Forelimb muscle (tissue), 1 donor: ENCODE measurements at places on chromosomes 3 and 15.
A peak's percentile ranks its signal among the peaks of the same experiment; 100 is the strongest.

DNA sequence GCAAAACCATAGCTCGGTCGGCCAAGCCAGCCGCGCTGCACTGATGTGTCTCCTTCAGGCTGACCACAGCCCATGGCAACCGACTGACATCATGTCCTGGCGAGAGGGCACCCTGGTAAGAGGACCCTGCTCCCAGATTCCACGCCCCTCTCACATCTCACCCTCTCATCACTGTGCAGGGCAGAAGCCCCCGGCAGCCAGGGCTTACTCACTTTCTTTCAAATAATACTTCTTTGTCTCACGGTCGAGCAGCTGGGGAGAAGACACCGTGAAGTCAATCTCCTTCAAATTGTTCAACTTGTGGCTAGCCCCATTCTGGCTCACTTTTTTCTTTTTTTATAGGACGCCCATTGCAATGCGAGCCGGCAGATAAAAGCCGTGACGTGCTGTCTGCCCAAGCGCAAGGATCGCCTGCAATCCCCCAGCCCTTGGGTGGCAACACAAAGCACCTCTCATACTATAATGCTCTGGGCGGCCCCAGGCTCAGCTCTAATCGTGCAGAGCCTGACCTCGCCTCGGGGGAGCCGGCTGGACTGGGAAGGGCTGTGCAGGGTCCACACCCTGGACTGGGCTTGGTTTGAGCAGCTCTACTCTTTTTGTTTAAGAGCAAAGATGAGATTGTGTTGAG is 33.6 kb downstream of the VGLL4 start:
- DNase-seq = no peak

DNA sequence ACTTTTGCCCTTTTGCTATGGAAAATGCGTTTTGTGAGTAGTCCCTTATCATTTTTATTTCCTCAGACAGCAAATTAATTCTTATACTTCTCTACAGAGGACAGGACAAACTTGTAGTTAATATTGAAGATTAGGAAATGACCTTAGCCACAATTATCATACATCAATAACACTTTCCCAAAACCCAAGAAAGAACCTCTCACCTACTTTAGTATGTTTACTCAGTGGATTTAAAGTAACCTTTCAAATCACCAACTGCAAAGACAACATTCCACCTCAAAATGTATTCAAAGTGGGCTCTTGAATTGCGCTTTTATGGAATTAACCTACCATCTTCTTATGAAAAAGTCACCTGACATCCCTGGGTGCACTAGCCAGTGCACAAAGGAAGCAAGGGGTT is 107.3 kb downstream of the PLCH1 start:
- DNase-seq = no peak

DNA sequence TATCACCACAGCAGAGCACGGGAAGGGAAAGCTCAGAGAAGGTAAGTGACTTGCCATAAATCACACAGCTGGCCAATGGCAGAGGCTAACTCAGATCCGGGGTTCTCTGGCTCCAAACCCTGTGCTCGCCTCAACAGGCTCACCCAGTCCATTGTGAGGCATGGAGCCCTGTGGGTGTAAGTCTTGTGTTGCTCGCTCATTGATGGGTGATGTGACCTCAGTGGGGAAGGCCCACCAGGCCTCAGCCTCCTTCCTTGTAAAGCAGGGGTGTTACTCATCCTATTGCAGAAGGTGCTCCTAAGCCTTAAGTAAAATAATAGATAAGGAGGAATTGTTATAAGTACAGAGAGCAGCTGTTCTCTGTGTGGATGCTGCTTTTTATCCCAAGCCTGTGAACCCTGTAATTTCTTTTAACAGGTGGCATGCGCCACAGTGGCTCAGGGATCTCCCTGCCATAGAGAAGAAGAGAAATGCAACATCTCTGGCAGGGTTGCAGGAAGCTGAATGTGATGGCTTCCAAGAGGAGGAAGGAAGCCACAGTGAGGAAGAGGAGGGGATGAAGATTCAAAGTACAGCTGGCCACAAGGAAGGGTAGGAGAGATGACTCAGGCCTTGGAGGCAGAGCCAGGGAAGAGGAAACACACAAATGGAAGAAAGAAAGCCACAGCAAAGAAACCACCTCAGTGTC is 30.9 kb upstream of the SPSB4 start:
- DNase-seq = no peak

DNA sequence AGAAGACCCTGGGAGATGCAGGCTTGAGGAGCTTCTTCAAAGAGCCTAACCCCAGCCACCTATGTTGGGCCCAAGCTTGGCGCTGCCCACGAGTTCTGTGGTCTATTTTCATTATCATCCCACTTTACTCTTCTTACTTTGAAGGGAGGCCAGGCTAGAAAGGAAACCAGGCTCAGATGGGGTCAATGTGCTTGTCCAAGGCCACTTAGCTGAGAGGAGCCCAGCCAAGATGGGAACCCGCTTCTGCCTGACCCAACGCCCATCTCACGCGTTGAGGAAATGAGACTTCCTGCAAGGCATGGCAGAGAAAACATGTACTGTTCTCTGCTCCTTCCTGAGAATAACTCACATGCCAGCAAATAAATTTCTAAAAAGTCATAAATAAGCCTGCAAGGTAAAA is 486.3 kb upstream of the PROK2 start:
- DNase-seq = no peak

GRCh38 chr3:14537590-14538450 is 2.3 kb downstream of the GRIP2 start:
- no peak for DNase-seq

GRCh38 chr3:9147896-9148266 is 101.6 kb downstream of the SRGAP3 start:
- DNase-seq = no peak

DNA sequence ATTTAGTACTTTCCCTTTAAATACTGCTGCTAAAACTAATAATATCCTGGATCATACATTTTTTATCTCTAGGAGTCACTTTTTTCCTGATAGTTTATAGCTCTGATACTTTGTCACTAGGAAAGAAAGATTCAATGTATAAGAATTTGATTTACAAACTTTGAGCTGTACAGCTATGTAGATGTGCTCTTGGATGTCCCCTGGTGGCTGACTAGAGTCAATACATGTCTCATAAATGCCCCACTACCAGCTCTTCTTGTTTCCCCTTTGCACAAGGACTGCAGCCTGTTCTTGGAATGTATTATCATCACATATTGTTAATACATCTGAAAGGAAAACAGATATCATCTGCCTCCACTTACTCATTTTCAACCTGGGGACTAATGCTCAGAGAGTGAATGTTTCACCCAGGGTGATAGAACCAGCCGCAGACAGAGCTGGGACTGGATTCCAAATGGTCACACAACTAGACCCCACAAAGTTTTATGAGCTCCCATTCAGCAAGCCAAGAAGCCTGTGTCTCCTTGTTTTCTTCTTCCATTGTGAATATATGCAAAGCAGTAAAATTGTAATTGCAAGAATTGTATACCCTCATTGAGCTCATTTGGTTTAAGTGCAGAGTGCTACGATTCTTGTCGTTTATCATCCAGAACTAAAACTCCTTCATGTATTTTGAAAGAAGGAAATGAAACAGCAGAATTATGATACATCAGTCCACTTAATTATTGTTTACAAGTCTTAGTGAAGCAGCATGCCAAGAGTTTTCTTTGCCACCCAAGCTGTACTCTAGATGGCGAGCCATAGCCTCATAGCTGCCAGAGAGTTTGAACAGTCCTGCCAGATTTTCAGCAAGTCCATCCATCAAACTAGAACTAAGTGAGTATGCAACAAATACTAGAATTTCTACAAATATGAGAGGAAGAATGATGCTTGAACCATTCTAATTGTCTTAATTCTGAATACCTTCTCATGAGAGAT is 261.6 kb upstream of the LMCD1 start:
- no peak for DNase-seq

GRCh38 chr15:27070841-27071240 is 99.9 kb downstream of the GABRG3 start:
- no peak for DNase-seq

GRCh38 chr3:184429786-184430185 is 49.9 kb downstream of the CHRD start:
- DNase-seq = no peak

DNA sequence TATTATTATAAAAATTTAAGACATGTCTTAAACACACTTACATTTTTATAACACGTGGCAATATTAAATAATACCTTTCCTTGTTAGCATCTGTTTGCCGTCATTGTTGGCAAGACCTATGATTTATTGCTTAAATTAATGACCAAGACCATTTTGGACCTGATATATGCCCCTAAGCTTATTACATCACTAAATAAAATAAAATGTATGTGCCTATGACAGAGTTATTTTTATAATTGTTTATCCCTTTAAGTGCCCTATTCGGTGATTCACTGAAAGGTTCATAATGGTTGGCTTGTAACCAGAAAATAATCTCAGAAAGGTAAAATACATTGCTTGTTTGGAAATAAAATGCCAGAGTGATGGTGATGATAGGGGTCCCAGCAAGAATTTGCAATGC is 17.5 kb downstream of the CDIN1 start:
- DNase-seq = no peak

GRCh38 chr3:109532257-109533216 is 195.2 kb upstream of the DPPA4 start:
- DNase-seq = peak; percentile 17

DNA sequence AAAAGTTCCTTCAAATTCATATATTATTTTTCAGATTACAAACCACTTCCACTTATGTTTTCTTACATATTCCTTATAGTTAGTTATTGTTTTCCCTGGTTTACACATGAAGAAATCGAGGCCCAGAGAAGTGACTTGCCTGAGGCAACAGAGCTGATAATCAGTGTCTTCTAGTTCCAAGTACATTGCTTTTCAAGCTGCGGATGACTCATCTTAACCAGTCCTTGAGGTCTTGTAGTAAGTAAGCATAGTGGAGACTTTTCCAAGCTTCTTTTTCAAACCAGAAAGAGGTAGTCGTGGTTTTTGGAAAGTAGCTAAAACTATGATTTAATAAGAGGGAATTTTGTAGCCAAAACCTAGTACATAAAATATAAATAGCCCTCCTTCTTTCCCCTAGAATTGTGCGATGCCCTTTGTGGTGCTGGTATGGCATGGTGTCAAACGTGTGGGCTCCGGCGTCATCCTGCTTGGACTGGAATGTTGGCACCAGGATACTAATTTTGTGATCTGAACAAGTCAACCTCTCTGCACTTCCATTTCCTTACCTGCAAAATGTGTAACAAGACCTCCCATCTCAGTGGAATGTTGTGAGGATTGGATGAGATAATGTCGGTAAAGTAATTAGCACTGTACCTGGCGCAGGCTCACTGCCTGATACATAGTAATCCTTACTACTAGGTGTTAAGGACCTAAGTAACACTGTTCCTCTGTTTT is 19.0 kb upstream of the DLG1 start:
- no peak for DNase-seq

- DNase-seq = no peak
Observed at GRCh38 chr3:126968391-126969390, 14.2 kb upstream of the PLXNA1 start.

DNA sequence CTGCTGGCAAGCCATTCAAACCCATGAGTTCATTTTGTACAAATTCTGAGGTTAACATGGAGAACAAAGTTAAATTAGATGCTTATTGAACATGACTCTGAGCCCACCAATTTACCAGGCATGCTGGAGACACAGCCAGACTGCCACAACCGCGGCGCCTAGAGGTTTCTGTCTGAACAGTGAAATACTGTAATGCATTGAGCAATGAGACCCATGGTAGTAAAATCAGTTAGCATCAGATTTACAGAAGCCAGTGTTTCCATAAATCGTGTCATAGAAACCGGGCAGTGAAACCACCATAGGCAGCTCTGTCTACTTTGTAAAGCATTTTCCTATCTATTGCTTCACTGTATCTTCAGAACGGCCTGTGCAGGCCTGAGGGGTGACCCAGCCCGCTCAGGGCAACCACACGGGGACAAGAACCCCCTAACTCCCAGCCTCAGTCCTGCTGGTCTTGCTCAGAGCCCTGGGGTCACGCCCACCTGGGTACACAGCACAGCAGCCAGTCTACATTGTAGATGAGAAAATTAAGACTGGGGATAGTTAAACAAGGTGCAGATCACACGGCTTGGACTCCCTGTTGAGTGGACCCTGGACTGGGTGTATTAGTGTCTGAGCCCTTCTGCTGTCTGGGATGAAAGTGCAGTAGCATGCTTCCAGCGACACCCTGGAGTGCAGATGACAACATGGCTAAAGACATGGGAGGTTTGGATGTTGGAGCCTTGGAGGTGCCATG is 44.2 kb downstream of the MGLL start:
- DNase-seq = no peak

- DNase-seq = no peak
Observed at GRCh38 chr15:63256433-63257274, 20.8 kb upstream of the APH1B start.

- DNase-seq = no peak
Observed at GRCh38 chr3:140363801-140364200, 314.1 kb upstream of the TRIM42 start.

GRCh38 chr3:113668015-113668414 is 28.4 kb downstream of the USF3 start:
- no peak for DNase-seq

- DNase-seq = no peak
Observed at GRCh38 chr15:85718271-85718971, 76.3 kb downstream of the KLHL25 start.

DNA sequence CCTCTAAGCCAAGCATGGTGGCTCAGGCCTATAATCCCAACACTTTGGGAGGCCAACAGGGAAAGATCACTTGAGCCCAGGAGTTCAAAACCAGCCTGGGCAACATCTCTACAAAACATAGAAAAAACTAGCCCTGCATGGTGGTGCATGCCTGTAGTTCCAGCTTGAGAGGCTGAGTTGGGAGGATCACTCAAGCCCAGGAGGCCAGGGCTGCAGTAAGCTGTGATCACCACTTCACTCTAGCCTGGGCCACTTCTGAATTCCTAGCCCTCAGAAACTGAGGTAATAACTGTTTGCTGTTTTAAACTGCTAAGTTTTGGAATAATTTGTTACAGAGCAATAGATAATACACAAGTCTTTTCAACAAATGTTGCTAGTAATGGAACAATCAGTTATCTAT is 16.4 kb downstream of the IP6K1 start:
- no peak for DNase-seq

DNA sequence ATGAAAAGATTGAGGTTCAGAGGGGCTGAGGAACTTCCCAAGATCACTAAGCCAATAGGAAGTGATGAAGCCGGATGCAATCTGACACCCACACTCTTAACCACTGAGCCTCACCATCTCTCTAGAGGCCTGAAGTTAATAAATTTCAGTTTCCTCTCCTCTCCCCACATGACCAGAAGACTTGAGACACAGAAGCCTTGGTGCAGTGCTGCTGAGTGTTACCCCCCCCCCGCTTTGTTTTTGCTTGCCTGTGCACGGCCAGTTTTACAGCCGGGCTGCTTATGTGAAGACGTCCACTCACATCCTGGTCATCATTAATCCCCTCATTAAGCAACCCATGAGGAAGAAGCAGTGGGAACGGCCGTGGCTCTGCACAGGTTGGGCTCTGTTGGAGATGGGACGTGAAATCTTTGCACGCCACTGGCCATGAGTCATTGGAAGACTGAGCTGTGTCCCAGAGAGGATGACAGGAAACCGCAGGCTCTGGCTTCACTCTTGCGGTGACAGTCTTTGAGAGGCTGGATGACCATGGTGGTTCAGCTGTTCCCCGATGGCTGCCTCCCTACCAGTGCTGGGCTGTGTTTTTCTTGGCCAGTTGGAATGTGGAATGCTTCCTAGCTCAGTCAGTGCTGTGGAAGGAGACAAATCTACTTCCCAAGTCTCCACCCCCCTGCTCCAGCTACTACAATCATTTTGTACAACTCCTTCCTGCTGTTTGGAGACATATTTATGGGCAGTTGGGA is 232.6 kb upstream of the LRTM1 start:
- no peak for DNase-seq
